HCT116 (cell line): ENCODE measurements at places on chromosomes 5 and 9.

DNA sequence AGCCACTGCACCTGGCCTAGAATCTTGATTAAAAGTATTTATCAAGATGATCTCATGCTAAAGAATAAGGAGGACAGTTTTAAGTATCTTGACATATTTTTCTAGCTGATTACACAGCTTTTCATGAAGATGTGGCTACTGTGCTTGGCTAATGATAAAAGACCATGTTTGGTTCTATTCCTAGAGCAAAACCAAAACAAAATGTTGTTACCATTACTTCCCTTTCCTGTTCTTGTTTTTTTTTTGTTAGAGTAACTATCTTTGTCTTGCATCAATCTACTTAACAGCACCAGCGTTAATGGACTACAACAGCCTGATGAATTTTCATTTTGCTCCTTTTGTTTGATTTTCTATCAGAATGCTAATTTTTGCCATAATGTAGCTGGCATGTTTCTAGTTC, 86.2 kb upstream of the DHFR start:
- DNase-seq = no peak

- no peak for DNase-seq
These were observed 199.3 kb upstream of the PDE4D start for GRCh38 chr5:60092671-60093422.

DNA sequence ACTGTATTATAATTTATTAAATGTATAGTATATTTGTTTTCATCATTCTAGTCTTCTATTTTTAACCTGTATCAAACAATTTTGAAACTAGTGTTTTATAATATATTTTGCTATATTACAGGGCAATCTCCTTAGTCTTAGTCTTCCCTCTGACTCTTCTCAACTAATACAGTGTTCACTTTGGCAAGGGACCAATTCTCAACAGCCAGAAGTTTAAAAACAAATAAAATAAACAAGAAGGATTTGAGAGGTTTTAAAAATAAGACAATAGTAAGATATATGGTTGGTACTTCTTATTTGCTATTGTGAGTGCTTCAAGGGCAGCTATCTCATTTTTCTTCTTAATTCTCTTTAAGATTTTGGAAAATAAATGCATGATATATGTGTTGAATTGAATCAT, 167.2 kb downstream of the RAB3C start:
- no peak for DNase-seq

GRCh38 chr5:117731446-117731845, 1156.8 kb upstream of the SEMA6A start:
- no peak for DNase-seq

DNA sequence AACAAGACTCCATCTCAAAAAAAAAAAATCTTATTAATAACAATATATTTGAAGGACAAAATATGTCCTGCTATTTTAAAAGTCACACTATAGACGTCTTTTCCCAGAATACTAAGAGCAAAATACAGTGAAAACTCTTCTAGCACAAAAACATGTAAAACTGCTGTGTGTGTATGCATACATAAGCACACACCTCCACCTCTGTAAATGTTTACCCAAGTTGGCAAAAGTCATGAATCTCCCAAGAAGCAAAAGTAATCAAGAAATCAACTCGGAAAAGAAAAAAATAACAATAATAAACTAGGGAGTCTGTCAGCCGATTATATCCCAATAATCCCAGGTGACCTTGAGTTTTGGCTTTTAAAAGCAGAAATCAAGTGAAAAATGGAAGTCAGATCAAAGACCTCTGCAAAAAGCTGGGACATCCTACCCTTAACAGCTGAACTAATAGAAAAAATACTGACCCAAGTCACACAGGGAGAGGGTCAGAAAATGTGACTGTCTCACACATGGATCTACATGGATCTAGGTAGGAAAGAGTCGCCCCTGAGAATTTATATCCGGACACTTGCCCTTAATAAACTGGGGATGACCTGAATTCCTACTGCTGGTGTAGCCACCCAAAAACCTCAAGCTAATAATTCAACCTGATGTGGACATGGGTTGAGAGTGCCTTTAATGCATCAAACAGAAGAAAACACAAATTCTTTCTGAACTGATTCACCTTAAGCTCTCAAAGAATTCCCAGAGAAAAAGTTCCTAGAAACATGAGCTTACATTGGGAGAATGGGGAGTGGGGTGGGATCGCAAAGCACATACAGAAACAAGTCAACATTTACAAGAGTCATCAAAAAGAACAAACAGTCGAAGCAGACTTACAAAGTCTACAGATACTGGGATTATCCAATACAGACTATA, 29.9 kb downstream of the LPAR1 start:
- DNase-seq = no peak

DNA sequence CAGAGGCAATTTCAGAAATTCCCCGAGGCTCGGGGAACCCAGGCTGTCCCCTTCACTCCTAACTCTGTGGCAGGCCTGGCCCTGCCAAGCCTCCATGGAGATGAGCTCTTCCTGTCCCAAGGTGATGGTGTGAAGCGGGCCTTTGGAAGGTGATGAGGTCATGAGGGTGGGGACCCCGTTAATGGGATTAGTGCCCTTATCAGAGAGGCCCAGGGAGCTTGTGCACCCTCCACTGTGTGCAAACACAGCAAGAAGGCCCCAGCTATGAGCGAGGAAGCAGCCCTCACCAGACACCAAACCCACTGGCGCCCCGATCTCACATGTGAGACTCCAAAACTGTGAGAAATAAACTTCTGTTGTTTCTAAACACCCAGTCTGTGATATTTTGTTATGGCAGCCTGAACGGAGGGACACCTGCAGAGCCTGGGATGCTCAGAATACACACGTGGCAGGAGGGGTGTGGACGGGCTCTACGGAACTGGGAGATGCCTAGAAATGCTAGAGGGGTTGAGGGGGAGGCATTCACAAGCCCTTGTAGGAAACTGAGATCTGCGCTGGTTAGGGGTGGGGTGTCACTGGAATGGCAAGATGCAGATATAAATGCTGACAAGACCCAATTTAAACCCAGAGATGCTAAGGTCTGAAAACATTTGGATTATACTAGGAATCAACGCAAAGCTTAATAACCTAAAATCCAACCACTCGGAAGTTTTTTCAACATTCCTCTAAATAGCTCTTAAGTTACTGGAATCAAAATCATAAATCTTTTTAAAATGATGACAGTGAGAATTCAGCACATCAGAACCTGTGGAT, 46.9 kb downstream of the ADAMTS2 start:
- no peak for DNase-seq

GRCh38 chr9:9874270-9874669, 738.5 kb downstream of the PTPRD start:
- no peak for DNase-seq

DNA sequence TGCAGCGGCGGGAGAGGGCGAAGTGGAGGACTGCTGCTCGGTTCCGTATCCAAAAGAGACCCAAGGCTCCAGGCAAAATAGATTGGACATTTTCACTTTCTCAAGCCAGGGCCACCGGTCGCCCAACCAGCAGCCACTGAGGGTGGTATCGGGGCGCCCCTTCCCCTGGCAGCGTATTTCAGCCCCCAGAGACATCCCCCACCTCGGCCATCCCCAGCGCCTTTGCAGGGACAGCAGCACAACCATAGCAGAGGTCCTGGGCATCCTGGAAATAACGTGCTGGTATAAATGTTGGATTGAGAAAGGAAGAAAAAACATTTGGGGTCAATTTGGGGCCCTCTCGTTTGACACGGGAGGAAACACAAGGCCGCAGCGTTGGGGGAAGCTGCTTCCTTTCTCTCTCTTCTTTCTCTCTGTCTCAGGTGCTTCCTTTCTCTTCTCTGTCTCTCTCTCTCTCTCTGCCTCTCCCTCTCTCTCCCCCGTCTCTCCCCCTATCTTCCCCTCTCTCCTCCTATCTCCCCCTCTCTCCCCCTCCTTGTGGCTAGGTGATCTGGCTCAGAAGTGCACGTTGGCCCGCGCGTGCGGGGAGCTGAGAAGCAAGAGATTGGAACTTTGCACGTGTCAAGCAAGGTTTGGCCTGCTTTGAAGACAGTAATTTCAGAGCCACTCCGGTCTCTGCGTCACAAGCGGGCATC, 624 bp upstream of the RETREG1 start:
- no peak for DNase-seq

- DNase-seq = no peak
These were observed 76.1 kb upstream of the CXCL14 start for GRCh38 chr5:135654761-135655467.

- no peak for DNase-seq
These were observed 969 bp downstream of the CLK4 start for GRCh38 chr5:178625679-178626483.

GRCh38 chr5:143922718-143923117, 110.8 kb downstream of the HMHB1 start:
- no peak for DNase-seq

DNA sequence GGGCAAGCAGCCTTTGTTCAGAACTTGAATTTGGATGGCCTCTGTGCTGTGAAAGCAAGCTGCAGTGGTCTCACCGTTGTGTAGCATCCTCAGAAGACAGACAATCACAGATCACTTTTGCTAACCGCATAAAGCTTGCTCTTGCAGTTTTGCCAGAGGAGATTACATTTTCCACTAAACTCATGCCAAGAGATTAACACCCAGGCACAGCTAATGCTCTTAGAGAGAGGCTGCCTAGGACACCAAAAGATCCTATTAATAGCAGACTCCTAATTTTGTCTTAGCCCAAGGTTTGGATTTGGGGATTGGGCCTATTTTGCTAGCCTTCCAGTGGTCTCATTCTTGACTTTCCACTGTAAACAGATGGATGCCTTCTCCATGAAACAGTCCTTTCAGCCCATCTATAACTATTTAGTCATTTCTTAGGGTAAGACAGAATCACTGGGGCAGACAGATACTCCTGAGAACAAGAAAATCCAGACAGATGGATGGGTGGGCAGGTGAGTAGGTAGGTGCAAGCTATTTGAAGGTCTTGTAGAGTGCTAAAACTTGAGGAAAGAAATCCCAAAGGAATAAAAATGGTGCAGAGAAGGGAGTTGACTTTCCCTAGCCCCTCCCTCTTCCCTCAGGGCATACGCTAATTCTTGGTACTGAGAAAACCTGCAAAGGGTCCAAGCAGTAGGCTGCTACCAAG, 506.2 kb downstream of the SPOCK1 start:
- no peak for DNase-seq

DNA sequence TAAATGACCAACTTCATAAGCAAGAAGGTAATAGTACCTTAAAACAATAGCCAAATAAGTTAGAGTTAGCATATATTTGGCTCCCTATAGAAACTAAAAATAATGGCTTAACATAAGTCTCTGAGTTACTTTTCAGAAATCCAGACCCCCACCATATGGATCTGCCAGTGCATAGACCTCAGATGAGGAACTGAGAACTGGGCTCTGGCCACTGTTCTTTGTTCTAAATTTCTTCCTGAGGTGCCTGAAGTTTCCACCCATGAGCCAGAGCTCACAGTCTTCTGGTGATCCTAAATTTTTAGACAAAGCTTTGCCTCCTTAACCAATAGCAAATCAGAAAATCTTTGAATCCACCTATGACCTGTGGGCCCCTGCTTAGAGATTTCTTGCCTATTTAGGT, 250.9 kb downstream of the YTHDC2 start:
- DNase-seq = no peak

DNA sequence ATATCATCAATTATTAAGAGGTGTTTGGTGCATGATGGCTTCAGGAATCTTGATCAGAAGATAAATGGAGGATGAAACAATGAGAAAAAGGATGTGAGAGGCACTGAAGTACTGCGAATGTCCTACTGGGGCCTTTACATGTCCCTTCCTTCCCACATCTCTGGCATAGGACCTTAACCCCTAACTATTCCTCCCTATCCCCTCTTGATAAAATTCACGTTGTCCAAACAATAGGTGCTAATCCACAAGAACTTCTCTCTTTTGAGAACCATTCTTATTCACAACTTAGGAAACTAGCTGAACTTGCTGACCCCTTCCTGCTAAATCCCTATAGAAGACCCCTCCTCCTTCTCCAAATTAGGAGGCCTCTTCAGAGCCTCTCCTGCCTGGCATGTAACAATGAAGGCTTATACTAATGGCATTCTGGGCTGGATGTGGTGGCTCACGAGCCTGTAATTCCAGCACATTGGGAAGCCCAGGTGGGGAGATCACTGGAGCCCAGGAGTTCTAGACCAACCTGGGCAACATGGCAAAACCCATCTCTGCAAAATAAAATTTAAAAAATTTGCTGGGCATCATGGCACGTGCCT, 276.5 kb upstream of the SMARCA2 start:
- no peak for DNase-seq

DNA sequence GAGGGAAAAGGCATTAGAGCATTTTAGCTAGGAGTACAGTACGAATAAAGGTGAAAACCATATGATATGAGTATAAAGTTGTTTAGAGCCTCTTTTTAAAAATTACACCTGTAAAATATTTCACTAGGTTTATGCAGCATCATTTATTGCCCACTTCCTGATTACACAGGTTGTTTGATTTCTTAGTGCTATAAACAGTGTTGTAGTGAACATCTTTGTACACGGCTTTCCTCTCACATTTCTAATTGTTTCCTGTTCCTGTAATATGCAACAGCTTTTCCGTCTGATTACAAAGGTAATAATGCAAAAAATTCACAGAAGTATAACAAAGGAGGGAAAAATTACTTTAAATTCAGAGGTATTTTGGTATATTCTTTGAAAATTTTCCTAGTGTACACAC, 13.0 kb downstream of the STOM start:
- no peak for DNase-seq

DNA sequence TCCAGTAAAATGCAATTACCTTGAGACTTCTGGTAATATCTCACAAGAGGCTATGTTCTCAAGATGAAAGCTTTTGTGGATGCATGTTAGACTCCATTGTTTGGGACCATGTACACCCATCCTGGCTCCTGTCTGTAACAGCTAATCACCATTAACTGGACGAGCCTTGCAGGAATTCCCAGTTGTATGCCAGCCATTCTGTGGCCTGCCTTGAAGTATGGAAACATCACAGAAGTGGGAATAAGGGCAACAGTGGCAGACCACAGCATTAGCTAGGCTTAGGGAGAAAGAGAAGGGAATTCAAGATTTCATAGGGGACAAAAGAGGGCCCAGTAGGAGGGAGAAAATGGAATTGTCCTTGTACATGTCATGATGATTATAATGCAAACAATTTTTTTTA, 79.0 kb downstream of the RORB start:
- DNase-seq = no peak

DNA sequence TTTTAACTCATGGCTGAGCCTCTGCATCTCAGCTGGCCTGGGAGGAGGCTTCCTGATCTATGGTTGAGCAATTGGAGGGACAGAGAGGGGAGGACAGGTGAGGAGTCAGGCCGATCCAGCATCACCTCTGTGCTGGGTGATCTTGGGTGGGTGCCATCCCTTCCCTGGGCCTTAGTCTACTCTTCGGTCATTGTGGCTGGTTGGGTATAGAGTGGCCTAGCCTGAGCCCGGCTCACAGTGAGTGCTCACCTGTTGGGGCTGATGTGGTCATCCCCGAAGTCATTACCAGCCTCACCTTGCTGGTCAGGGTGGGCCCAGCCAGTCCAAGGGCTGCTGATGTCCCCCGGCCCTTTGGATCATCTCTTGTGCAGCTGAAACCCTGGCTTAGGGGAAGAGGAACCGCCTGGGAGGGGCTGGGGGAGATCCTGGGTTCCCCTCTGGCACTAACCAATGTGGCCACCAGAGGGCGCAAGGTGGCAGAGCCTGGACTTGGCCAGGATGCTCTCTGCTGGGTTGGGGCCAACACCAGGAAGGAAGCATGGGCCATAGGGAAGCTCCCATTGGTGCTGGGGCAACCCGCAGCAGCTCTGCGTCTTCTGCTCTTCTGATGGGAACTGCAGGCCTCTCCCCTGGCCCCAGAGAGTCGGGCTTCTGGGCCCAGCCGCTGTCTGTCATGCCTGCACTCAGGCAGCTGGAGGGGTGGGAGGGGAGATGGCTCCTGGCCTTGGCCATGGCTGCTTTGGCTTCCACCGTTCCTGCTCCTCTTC, 17.3 kb upstream of the ODF2 start:
- DNase-seq = no peak

GRCh38 chr5:71640408-71640807, 53.3 kb downstream of the MCCC2 start:
- DNase-seq = no peak
